ENCODE measurements at places on chromosomes 5 and 9. TPM values are rescaled to one million over a fixed set of nuclear protein-coding genes. Genes with fewer than 3 reads are reported as not detected.
A peak's percentile ranks its signal among the peaks of the same experiment; 100 is the strongest.

NMUR2 gene
- polyA plus RNA-seq, result not detected

AUH gene
- polyA plus RNA-seq, result 5.2 TPM

TMOD1 gene
- 0.30 TPM for polyA plus RNA-seq

DNA sequence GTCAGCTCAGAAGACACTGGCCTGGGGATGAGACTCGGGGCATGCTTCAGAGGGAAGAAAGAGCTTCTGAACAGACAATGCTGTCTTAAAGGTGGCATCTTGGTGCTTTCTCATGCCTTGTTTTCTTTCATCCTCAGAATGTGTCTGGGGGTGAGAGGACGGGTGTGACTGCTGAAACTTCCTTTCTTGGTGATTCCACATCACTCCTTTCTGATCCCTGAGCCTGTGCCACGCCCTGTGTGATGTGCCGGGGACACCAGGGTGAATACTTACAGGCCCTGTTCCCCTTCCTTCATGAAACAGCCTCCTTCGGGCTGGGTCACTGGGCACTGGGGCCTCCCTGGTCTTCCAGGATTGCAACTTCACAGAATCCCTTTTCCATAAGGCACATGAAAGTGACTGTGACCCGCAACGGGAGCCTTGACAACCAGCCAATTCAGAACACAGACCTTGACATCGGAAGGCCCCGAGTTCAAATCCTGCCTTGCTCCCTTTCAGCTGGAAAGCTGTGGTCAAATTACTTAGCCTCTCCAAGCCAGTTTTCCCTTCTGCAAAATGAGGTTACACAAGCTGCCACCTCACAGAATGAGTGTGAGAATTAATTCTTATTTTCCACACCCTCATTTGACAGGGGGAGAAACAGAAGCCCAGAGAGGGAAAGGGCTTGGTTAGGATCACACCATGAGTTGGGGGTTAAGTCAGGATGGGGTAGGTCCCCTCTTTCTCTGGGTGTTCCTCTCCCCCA is 44.1 kb upstream of the IL17B start:
- H3K27ac ChIP-seq, result no peak overlapping the region
- no peaks in the 10 kb centered on the region for H3K36me3 ChIP-seq
- DNase-seq, result no peak
- H3K4me1 ChIP-seq, result no peaks in the 10 kb centered on the region

DNA sequence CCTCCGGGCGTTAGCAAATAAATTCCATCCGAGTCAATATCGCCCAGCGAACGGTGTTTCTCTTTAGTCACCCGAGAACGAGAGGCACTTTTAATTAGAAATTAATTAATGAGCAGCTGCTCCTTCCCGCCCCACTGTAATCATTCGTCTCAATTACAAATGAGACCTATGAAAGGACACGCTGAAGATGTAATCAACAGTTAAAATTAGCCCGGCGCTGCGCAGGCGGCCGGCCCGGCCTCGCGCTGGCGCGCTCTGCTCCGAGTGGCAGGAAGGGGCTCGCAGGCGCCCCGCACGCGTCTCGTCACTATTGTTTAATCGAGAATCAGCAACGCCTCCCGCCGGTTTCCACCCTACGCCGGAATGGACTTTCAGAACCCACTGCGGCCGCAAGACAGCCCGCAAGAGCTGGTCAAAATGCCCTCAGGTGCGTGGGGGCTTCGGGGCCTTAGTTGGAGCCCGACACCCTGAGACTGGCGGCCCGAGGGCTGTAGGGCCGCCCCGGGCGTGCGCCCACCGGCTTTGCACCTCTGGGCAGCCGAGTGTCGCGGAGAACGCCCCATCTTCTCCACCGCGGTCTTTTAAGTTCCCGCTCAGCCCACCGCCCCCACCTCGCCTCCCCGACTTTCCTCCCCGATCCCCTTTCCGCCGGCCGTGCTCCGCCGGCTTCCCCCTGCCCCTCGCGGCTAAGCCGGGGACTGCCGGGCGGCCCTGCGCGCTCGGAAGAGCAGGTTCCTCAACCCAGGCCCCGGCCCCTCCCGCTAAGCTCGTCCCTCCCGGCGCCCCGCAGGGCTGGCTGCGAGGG is 597 bp upstream of the IRX4 start:
- no peaks in the 10 kb centered on the region for H3K36me3 ChIP-seq
- H3K4me1 ChIP-seq, result peaks cover 23% of the 10 kb centered on the region
- no peak overlapping the region for H3K4me3 ChIP-seq
- no peak overlapping the region for H3K27ac ChIP-seq

DNA sequence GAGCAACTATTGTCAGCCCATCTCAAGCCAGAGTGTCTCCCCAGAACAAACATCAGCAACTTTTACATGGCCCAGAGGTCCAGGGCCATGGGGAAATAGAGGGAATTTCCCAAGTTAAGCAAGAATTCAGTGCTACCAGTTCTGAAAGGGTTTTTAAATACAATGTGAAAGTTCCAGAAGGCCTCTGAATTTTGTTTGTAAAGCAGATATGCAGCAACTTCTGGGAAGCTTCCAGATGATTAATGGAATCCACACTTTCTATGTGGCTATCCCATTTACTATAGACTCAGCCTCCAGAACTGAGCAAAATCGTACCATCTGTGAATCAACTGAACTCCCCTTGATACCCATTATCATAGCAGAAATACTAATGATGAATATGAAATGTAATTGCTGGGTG is 93.8 kb downstream of the FEM1C start:
- H3K36me3 ChIP-seq, result no peaks in the 10 kb centered on the region
- no peaks in the 10 kb centered on the region for H3K27me3 ChIP-seq
- DNase-seq, result no peak
- H3K4me1 ChIP-seq, result no peaks in the 10 kb centered on the region

DNA sequence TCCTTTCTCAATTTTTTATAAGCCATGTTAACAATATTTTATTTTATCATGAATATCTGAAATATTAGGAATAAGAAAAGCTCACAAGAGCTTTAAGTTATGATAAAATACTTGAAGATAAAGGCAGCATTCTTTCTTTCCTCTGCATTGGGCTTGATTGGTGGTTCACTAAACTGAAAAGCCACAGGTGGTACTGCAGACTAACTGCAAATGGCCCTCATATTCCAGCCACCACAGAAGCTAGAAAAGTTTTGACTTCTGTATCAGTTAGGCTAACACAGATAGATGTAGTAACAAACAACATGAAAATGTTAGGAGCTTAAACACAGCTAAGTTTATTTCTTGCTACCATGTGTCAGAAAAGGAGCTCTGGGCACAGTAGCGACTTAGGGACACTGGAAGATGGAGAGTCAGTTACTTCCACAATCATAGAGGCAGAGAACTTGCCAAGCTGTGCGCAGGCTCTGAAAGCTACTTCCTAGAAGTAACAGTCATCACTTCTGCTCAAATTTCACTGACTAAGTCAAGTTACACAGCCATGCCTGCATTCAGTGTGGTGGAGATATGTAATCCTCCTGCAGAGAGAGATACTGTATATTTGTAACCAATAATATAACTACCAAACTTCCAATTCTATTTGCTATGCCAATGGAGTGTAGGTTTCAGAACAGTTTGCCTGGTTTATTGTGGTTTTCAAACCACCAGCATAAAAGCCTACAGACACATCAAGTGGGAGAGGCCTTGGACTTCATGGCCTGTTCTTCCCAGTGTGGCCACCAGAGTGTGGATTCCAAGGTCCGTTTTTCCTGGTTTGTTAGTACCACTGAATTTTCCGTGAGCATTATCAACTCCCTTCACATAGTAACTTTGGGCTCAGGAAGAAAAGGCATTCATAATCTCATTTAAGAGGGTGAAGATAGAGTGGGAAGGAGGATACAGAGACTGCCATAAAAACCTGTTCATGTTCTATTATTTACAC is 268.3 kb downstream of the PJA2 start:
- H3K4me1 ChIP-seq, result no peaks in the 10 kb centered on the region
- DNase-seq, result no peak
- H3K27me3 ChIP-seq, result no peaks in the 10 kb centered on the region
- H3K27ac ChIP-seq, result no peak overlapping the region
- no peaks in the 10 kb centered on the region for H3K36me3 ChIP-seq

DNA sequence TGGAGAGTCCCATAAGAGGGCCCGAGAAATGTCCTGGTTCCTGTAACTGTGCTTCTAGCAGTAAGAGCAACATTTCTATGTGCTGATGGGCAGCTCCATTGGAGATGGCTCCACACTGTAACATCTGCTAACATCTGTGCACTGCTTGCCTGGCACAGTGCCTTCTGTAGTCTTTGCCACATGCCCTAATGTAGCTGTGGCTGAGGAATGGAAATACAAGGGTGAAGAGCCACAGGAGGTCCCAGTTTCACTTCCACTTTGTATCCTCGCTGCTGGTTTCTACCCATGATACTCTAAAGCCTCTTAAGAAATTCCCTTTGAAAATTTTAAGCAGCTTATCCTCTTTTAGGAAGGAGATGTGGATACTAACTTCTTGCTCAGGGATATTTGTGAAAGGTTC is 97.4 kb downstream of the HOMER1 start:
- peak; percentile 53 for DNase-seq
- peaks cover 7% of the 10 kb centered on the region for H3K4me1 ChIP-seq
- H3K4me3 ChIP-seq, result no peak overlapping the region
- no peaks in the 10 kb centered on the region for H3K27me3 ChIP-seq
- H3K36me3 ChIP-seq, result no peaks in the 10 kb centered on the region
- no peak overlapping the region for H3K27ac ChIP-seq

DNA sequence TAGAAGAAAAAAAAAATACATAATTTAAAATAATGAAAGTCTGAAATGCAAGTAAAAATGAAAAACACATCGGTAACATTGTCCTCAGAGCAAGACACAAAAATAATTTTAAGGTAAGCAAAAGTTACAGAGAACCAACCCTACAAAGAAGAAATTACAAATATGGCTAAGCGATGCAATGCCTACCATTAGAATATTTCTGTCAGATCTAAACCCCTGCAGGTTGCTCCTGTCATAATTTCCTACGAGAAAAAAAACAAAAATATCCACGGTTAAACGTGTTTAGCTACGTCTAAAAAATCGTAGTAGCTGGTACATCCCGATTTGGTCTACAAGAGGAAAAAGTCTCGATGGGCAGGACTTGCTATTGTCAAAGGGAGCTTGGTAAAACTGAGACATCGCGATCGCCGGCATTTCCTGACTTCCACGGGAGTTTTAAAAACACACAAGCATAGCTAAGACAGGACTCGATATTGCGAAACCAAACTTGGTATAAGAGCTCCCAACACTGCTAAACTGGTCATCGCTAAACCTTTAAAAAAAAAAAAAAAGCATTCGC is 1.1 kb upstream of the ANXA2R start:
- no peaks in the 10 kb centered on the region for H3K36me3 ChIP-seq
- peaks cover 40% of the 10 kb centered on the region for H3K4me1 ChIP-seq
- no peak for DNase-seq
- H3K4me3 ChIP-seq, result peak overlapping the region; percentile 95
- H3K27ac ChIP-seq, result peak overlapping the region; percentile 98

GRCh38 chr5:107389130-107389774 is 281.5 kb downstream of the EFNA5 start:
- H3K4me1 ChIP-seq, result peaks cover 29% of the 10 kb centered on the region
- peak; percentile 33 for DNase-seq
- no peak overlapping the region for H3K27ac ChIP-seq
- no peaks in the 10 kb centered on the region for H3K36me3 ChIP-seq
- no peaks in the 10 kb centered on the region for H3K27me3 ChIP-seq
- peak overlapping the region; percentile 27 for H3K4me3 ChIP-seq

GRCh38 chr5:172413601-172414171 is 40.6 kb downstream of the SH3PXD2B start:
- no peak overlapping the region for H3K4me3 ChIP-seq
- no peak overlapping the region for H3K27ac ChIP-seq
- H3K4me1 ChIP-seq, result no peaks in the 10 kb centered on the region
- DNase-seq, result no peak
- H3K36me3 ChIP-seq, result no peaks in the 10 kb centered on the region
- H3K27me3 ChIP-seq, result no peaks in the 10 kb centered on the region

DNA sequence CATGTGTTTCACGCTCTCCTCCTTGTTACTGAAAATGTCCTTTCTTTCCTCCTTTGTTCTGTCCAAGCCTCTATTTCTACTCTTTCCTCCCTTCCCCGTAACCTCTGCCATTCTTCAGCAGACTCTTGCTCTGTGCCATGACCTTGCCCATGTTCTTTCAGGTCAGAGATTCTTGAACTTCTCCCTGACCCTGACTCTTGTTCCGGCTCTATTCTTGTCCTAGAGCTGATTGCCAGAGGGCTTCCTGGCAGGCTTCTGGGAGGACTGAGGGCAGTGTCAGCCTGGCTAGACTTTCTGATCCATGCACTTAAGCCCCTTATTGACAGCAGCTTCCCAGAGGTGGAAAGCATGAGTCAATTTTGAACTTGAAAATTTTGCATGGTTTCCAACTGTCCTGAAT is 174.2 kb downstream of the TMEM161B start:
- H3K27me3 ChIP-seq, result no peaks in the 10 kb centered on the region
- no peaks in the 10 kb centered on the region for H3K36me3 ChIP-seq
- H3K4me3 ChIP-seq, result no peak overlapping the region
- no peaks in the 10 kb centered on the region for H3K4me1 ChIP-seq
- no peak for DNase-seq

DNA sequence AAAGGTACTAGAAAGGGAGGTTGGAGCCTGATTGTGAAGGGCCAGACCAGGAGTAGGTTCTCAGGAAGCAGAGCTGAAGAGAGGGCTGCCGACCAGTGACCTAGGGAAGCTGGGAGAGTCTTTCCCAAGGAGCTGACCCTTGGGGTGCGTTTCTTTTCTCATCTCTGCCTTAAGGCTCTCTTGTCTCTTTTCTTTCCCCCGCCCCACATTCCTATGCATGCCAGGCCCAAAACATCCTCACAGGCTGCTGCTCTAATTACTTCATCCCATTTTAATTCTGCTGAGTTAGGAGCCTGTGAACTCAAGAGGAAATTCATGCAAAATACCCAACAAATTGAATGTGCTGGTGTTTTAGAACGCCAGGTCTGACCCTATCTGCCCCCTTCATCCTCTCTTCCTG is 46.9 kb upstream of the HSPA9 start:
- no peaks in the 10 kb centered on the region for H3K36me3 ChIP-seq
- DNase-seq, result no peak
- H3K4me3 ChIP-seq, result no peak overlapping the region
- H3K4me1 ChIP-seq, result no peaks in the 10 kb centered on the region
- no peak overlapping the region for H3K27ac ChIP-seq

DNA sequence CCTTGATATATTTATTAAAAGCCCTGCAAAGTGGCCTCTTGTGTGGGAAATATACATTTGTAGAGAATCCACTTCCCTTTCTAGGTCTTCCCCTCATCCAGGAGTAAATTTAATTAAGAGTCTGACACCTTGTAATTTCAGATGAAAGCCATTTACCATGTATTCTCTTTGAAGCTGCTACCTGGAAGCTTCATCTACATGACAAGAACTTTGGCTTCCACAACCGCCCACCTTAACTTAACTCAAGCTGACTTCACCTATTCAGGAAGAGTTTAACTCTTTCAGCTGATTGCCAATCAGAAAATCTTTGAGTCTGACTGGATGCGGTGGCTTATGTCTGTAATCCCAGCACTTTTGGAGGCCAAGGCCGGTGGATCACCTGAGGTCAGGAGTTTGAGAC is 899.9 kb downstream of the TAF11L14 start:
- DNase-seq, result no peak
- H3K4me3 ChIP-seq, result no peak overlapping the region
- no peaks in the 10 kb centered on the region for H3K27me3 ChIP-seq
- H3K27ac ChIP-seq, result no peak overlapping the region
- no peaks in the 10 kb centered on the region for H3K4me1 ChIP-seq

DNA sequence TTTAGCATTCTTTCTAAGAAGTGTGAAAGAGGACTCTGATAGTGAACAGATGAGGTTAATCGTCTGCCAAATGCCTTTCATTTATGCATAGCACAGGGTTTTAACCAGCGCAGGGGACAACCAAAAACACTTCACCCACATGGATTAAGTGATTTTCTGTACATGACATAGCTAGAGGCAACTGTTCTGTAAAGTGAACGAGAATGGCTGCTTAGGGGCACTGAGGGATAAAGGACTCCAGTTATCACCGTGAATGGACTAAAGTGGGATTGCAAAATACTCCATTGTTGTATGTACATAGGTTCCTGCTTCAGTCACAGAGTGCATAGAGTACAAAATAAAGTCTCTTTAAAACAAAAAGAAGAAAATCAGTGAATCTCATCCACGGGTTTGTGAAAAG is 456.8 kb downstream of the DMAC1 start:
- H3K4me1 ChIP-seq, result no peaks in the 10 kb centered on the region
- no peaks in the 10 kb centered on the region for H3K36me3 ChIP-seq
- no peak for DNase-seq
- no peak overlapping the region for H3K4me3 ChIP-seq

All from B cell (primary cell).